ENCODE measurements at places on chromosomes 3 and 15.

DNA sequence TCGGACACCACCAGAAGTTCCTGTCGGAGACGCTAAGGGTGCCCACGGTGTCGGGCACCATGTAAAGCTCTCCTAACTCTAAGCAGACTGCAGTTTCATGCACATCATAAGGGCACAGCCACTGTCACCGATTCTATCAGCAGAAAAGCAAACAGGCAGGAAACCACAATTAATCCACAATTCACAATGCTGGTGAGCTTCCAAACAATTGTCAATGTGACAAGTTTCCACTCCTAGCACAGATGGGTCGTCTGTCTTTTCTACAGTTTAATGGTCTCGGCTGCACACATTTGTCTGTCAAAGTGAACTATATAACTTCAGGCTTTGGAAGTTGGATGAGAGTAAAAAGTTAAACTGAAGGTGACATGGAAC is 8.8 kb upstream of the OCA2 start:
- no peak for DNase-seq

DNA sequence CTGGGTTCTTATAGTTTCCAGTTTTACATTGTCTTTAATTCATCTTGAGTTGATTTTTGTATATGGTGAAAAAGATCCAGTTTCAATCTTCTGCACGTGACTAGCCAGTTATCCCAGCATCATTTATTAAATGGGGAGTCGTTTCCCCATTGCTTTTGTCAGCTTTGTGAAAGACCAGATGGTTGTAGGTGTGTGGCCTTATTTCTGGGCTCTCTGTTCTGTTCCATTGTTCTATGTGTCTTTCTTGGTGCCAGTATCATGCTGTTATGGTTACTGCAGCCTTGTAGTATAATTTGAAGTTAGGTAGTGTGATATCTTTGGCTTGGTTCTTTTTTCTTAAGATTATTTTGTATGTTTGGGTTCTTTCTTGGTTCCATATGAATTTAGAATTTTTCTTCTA is 432.2 kb downstream of the UNC13C start:
- no peak for DNase-seq

- DNase-seq, result no peak
Observed at GRCh38 chr15:98070137-98070536, 109.6 kb downstream of the ARRDC4 start.

DNA sequence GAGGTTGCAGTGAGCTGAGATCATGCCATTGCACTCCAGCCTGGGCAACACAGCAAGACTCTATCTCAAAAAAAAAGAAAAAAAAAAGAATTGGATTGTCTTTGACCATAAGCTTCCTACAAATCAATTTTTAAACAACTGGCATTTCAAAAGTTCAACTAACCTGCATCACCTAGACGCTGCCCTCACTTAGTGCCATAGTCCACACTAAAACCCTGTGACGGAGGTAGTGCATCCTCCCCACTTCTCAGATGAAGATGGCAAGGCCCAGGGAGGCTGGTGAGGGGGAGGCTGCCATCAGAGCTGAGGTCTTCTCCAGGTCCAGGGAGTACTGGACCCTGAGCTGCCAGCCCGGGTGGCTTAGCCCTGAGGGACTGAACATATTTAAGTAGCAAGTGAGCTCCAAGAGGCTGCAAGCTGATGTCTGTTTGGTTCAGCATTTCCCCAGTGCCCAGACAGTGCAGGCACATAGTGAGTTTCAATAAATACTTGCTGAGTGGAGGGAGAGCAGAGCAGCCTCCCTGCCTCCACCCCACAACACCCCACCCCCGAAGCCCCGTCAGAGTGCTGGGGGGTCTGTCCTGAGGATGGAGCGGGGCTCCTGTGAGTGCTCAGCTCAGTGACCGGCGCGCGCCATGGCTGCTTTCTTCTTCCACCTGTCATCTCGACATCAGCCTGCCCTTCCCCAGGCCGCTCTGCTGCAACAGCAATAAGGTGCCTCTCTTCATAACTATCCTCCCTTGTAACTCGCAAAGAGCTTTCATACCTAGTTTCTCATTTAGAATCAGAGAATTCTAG is 52.8 kb downstream of the MGLL start:
- no peak for DNase-seq

GRCh38 chr3:147240581-147240980 is 165.8 kb downstream of the ZIC4 start:
- DNase-seq, result no peak

- DNase-seq, result no peak
Observed at GRCh38 chr3:41126961-41127360, 72.3 kb upstream of the CTNNB1 start.

GRCh38 chr3:187616307-187616972 is 53.8 kb downstream of the SST start:
- peak; percentile 36 for DNase-seq

All from CD4-positive, alpha-beta memory T cell (primary cell).